ENCODE measurements at places on chromosomes 1 and 21.

GRCh38 chr1:229058729-229059128, 212.2 kb upstream of the RAB4A start:
- no peak for DNase-seq

DNA sequence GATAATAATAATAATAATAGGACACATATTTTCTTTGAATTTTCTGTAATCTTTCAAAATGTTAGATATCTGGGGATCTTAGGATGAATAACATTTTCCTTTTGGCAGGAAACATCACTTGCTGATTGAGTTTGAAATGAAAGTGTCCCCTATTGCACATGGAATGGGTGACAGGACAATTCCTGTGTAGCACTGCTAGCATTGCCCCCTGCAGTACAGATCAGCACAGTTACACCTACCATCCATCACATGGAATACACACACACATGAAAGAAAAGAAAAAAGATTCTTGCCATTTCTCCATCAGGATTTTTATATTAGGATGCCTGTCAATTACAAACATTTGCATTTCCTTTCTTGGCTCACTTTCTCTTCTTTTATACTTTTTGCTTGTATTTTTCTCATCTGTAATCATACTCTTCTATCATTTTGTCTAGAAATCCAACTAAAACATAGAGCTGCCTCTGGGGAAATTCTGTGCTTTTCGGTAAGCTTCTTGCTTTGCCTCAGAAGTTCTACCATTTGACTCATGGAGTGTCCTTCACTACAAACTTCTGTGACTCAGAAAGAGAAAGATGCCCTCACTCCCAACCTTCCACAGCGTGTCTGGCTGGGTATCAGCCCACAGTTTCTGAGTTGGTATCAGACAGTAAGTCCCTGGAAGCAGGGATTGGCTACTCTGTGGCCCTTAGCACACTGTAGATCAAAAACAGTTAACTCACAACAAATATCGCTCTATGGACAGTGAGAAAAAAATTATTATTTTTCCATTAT, 641.2 kb downstream of the PTPRC start:
- no peak for DNase-seq

DNA sequence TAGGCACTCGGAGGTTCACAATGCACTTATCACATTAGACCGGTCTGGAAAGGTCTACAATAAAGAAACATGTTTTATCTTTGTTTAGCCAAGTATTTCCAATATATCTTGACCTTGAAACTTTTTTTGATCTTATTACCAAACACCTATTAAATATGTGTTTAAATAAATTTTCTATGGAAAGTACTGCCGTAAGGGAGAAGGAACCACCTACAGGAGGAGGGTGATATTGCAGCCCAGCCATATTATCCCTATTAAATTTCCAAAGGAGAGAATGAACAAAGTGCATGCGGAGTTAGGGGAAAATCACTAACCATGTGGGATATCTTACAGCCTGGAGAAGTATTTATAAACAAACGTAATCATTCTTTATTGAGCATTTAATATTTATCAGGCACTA, 14.5 kb downstream of the BRINP2 start:
- no peak for DNase-seq

- DNase-seq: no peak
Observed at GRCh38 chr1:201602413-201603265, 63.7 kb downstream of the NAV1 start.

- no peak for DNase-seq
Observed at GRCh38 chr1:108669679-108670078, 8.8 kb upstream of the HENMT1 start.

DNA sequence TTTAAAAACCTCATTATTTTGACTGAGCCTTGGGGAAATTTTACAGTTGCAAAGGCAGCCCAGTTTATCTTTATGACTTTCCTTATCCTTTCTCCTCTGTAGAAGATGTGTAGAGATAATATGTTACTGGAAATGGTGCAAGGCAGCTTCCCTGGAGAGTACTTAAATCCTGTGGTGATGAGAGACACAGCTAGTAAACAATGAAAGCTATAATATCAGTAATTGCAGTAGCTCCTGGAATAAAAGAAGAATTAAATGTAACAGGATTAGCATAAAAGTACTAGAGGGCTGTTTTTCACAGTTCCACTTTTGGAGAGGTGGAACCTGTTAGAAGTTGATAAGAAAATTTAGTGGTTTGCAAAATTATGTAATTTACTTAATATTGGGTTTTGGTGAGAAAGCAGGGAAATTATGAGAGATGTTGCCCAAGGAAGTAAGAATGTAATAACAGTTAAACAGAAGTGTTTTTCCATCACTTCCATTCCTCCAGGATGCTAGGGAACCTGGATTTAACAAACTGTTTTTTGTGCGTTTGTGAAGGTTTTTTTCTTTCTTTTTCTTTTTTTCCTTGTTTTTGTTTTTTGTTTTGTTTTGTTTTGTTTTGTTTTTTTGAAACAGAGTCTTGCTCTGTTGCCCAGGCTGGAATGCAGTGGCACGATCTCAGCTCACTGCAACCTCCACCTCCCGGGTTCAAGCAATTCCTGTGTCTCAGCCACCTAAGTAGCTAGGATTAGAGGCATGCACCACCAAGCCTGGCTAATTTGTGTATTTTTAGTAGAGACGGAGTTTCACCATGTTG, 15.7 kb upstream of the EDEM3 start:
- DNase-seq: no peak

All from Right ventricle myocardium inferior (tissue), 1 donor.